Activated CD4-positive, CD25-positive, alpha-beta regulatory T cell treated with anti-CD3 and anti-CD28 coated beads, Interleukin-2, amount 50 U/mL, for 16 hours (primary cell): ENCODE measurements at places on chromosomes 4 and X.

DNA sequence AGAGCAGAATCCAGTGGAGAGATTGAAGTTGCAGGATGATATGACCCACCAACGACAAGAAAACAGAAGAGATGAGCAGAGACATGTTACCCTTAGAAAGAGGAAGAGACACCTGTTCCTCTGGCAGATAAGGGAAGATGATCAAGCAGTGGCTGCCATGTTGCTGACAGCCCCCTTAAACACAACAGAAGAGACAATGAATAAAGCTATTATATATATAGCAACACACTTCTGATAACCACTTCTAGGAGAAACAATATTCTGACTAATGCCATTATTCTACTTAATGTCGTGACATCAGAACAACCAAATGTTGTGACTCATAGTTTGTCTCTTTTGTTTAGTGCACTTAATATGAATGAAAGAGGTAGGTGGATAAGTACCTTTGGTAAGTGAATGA is 44.9 kb downstream of the SH3RF1 start:
- no peak for DNase-seq

- no peak for DNase-seq
Observed at GRCh38 chr4:185722029-185722316, 90.0 kb downstream of the SORBS2 start.

GRCh38 chr4:15438939-15439524 is 11.2 kb downstream of the C1QTNF7 start:
- DNase-seq = no peak

DNA sequence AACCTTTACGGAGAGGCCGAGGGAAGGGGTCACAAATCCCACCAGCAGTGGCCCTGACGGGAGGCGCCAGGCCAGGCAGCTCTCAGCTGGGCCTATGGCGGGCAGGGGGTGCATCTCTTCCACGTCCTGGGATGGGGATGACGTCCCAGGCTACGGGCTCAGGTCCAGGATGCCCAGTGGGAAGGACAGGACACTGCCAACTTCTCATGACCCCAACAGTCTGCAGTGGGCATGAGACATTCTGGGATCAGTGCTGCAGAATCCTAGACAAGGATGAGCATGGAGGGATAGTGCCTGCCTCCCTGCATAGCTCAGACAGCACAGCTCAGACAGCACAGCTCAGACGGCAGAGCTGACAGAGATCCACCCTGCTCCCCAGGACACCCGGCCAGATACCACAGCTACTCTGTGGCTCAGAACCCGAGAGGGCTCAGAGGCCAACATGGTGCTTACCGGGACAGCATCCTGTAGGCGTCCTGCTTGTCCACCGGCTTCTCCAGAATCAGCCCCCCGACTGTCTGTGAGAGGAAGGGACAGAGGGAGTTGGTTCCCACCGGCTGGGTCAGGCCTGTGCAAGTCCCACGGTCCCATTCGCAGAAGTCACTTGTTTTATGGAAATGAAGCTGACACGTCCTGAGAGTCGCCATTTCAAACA is 17.3 kb downstream of the ASMTL start:
- DNase-seq = no peak

GRCh38 chr4:171947400-171947799 is 134.2 kb downstream of the GALNTL6 start:
- no peak for DNase-seq

- DNase-seq = no peak
Observed at GRCh38 chr4:145075742-145076468, 22.1 kb downstream of the ANAPC10 start.

DNA sequence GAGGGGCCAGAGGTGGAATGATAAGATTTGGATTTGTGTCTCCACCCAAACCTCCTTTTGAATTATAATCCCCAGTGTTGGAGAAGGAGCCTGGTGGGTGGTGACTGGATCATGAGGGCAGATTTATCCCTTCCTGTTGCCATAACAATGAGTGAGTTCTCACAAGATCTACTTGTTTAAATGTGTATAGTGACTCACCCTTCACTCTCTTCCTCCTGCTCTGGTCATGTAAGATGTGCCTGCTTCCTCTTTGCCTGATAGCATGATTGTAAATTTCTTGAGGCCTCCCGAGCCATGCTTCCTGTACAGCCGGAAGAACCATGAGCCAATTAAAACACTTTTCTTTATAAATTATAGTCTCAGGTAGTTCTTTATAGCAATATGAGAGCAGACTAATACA is 348.6 kb downstream of the AR start:
- no peak for DNase-seq

- DNase-seq = no peak
Observed at GRCh38 chrX:112678831-112679230, 907 bp downstream of the LHFPL1 start.

DNA sequence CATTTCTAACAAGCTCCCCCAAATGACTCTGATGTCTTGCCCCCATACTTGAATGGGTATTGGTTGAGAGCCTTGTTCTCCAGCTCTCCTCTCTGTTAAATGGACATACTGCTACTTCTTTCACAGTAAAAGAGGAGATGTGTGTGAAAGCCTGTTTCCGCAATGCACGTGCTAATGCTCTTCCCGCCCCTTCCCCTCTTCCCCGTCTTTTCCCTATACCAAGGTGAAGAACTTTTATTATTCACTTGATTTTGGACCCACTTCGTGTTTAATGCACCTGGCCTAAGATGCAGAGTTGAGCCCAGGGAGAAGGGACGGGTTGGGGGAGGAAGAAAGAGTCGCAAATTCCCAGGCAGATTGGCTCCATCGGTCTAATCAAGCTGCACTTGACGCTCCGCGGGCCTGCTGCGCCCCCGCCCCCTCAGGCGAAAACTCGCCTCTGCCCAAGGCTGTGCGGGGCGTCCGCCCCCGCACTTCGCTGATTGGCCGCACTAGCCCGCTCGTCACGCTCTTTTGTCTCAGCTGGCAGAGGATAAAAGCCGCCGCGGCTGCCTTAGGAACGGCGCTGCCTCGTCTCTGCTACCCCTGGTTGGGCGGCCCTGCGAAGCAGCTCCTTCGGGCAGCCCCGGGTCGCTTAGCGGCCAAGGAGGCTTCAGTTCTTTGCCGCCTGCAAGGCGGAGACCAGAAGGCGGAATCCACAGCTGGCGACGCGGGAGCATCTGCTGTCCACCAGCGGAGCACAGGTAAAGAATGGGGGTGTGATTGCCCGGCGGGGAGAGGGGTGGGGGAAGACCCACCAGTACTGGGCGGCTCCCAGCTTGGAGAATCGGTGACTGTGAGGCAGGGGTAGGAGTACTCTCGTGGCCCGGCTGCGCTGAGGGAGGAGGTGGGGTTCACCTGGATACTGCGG is at the start of gene ZCCHC12:
ZCCHC12 (plus strand) TSS at position 562 of the 910 bp plus-strand sequence. CDS start 1,421 bp downstream, outside the sequence.
- DNase-seq = no peak

- DNase-seq = no peak
Observed at GRCh38 chrX:137651647-137652046, 85.7 kb downstream of the ZIC3 start.

- DNase-seq = no peak
Observed at GRCh38 chrX:19956923-19957322, 33.9 kb downstream of the BCLAF3 start.

GRCh38 chrX:149010013-149010852 is 494.9 kb downstream of the IDS start:
- no peak for DNase-seq

DNA sequence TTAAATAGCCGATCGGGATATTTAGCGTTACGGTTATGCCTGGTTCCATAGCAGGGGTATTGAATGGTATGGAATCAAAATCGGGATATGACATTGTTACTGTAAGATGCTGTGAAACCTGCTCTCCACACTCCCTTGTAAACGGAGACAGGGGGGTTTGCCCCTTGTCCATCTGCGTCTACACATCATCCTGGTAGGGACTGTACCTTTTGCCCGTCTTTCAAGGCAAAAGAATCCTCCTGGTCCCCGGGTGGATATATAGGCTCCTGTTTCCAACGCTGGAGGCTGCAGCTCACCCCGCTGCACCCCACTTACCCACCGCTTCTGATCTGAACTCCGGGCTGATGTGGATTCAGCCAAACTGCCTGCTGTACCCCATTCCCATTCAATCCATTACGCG is 189.1 kb downstream of the SHOX start:
- no peak for DNase-seq

GRCh38 chrX:84893897-84894296 is 109.8 kb upstream of the APOOL start:
- DNase-seq = no peak

GRCh38 chrX:130060122-130061069 is 49.9 kb downstream of the ELF4 start:
- DNase-seq = peak; percentile 69

DNA sequence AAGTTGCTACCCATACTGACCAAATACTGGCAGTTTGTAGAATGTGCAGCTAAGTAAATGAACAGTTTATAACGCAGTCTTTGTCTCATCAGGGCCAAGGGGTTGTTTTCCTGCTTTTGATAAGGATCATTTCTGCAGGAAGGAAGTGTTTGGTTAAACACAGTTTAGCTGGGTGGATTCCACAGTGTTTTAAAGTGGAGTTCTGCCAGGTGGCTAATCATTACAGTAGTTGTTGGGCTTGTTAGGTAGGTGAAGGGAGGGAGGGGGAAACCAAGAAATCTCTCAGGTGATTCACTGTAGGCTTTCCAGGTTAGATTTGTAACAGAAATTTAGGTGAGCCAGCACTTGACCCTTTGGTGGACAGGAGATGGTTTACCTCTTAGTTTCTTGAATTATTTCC is 58.1 kb downstream of the FNIP2 start:
- DNase-seq = no peak

- no peak for DNase-seq
Observed at GRCh38 chr4:169047956-169048355, 37.9 kb upstream of the CBR4 start.

DNA sequence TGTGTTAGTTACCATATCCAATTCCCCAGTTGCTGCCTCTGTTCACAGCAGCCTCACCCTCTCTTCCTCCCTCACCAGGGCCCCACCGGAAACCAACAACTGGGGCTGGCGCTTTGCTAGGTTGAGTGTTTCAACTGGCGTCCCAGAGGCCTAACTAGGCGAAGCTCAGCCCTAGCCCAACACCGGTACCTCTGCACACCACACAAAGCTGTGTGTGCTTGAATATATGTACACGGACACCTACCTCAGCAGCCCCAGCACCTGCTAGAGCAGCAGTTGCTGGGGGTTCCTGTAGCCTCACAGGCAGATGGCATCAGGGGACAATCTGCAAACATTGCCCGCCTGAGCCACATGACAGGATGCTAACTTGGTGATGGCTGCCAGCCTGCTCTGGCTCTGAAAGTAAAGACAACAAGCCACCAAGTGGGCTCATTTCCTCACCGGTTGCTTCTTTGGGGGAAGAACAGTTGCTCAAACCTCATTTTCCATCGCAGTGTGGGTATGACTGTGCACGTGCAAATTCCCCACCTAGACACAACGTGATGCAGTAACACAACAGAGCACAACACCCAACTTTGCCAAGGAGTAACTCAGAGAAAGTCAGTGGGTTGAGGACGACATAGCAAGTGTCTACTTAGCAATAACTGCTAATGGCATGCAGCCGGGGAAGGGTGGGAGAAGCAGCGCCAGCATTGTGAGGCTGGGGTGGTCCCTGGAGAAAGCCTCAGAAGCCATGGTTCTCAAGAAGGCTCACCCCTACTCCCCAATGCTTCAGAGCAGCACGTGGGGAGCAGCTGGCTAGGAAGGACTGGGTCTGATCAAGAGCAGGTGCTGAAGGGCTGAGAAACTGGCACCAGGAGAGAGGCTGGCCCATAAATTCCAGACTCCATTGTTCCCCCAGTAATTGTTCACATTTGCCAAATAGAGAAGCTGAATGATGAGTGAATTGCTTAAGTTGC is 139.5 kb downstream of the SH3KBP1 start:
- DNase-seq = peak; percentile 53

DNA sequence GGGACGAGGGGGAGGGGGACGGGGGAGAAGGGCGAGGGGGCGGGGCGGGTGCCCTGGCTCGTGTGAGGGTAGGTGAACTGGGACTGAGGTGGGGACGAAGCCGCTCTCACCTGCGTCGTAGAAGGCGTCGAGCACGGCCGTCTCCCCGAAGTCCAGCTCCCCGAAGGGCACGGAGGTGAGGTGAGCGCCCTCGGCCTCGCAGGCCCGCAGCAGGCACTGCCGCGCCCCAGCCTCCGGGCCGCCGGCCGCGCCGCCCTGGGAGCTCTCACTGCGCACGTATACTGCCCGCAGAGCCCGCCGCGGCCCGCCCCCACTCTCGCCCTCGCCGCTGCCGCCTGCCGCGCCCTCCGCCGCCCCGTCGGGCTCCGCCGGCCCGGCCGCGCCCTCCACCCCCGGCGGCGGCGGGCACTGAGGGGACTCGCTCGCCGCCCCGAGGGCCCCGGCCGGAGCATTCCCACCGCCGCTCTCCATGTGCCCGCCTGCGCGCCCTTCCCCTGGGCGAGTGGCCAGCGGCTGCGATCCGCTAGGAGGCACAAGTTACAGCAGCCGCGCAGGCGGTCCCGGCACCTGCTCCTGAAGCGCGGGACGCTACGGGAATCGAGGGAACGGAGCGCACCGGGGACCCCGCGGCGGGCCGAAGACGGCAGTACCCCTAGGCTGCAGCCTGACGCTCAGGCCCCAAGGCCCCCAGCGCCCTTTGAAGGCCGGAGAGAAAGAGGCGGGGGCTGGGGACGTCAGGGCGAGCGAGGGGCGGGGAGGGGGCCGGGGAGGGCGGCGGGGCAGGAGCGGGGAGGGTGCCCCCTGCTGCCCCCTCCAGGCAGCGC is at the start of gene MAP3K15:
MAP3K15 (minus strand) TSS at position 718 of the 824 bp plus-strand sequence; CDS start at position 471, 247 bp downstream.
- no peak for DNase-seq

- DNase-seq = no peak
Observed at GRCh38 chr4:40182001-40182400, 14.8 kb upstream of the RHOH start.

DNA sequence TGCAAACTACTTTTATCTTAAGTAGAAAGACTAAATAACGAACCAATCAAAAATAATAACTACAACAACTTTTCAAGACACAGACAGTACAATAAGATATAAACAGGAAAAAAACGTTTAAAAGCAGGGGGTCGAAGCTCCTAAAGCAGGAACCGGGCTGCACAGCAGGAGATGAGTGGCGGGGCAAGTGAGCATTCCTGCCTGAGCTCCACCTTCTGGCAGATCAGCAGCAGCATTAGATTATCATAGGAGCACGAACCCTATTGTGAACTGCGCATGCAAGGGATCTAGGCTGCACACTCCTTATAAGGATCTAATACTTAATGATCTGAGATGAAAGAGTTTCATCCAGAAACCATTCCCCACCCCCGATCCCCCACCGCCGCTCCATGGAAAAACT is 146.2 kb downstream of the TEX11 start:
- DNase-seq = no peak

GRCh38 chrX:56564164-56564885 is 898 bp downstream of the UBQLN2 start:
- DNase-seq = peak; percentile 2

DNA sequence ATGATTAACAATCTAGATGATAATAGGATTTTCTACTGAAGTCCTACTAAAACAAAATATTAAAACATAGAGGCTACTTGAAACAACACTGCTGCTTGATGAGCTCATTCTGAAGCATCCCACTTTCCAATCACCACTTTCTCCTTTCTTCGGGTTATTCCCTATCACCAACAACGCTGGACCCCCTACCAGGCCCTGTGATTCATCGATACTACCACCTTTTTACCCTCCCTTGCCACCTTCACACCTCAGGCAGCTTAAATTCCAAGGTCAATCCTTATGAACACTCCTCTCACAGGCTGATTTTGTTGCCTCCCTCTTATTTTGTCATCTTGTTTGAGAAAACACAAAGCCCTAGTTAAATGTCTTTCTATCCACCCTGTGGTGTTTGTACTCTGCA is 102.6 kb downstream of the IQCM start:
- DNase-seq = no peak

- DNase-seq = no peak
Observed at GRCh38 chr4:140223056-140223810, 69.2 kb upstream of the MAML3 start.
